ENCODE measurements at places on chromosomes 2 and 18.

GRCh38 chr2:238461491-238461890, 34.8 kb downstream of the ASB1 start:
- no peak for DNase-seq

DNA sequence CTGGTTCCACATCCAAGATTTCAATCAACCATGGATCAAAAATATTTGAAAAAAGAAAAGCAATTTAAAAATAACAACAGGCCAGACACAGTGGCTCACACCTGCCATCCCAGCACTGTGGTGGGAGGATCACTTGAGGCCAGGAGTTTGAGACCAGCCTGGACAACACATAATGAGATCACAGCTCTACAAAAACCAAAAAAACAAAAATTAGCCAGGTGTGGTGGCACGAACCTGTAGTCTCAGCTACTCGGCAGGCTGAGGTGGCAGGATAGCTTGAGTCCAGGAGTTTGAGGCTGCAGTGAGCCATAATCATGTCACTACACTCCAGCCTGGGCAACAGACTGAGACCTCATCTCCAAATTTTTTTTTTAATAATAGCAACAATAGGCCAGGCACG, 13.4 kb upstream of the SPATA3 start:
- no peak for DNase-seq

GRCh38 chr2:46010925-46011490, 286.2 kb upstream of the EPAS1 start:
- DNase-seq, result no peak

DNA sequence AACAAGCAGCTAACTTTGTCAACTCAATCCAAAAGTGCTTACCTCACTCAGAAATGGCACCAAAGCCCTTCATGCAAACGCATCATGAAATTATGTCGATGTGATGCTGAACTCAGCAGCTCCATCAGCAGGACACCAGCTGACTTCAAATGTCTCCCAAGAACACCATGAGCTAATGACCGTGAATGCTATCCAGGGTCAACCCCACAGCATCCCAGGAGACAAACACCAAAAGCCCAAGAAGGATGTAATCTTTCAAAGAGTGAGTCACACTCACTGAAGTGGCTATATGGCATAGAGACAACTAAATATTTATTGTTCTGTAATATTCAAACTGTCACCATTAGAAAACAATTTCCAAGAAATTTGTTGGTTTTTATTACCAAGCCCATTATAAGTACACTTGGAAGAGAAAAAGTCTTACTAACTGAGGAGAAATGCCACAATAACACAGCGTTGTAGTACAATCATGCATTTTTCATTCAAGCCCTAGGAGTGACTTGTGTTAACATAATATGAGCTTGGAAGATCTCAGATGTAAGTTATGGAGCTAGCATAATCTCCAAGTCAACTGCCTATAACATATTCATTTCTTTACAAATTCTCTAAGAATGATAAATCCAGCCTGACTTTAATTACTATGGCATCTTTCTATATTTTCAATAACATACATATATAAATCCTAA, 165.0 kb upstream of the CCDC68 start:
- no peak for DNase-seq

- DNase-seq, result no peak
These were observed at the start of gene CD226 for GRCh38 chr18:69947361-69948133. CD226 (minus strand) TSS chr18:69947873; CDS start chr18:69947406, 467 bp downstream.

DNA sequence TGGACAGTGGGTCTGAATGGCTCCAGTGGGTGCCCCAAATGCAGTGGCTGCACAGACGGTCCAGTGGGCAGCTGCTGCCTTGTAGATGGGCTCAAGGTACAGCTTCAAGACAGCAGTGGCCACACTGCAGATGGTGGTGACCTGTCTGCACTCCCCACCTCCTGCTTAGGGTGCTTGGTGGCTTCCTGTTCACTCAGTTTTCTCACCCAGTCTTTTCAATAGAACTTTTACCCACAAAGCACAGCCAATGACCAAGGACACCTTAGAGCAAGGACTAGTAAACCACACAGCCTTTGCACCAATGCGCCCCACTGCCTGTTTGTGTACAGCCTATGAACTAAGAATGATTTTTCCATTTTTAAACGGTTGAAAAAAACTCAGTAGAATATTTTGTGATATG, 34.9 kb downstream of the MEX3C start:
- no peak for DNase-seq

DNA sequence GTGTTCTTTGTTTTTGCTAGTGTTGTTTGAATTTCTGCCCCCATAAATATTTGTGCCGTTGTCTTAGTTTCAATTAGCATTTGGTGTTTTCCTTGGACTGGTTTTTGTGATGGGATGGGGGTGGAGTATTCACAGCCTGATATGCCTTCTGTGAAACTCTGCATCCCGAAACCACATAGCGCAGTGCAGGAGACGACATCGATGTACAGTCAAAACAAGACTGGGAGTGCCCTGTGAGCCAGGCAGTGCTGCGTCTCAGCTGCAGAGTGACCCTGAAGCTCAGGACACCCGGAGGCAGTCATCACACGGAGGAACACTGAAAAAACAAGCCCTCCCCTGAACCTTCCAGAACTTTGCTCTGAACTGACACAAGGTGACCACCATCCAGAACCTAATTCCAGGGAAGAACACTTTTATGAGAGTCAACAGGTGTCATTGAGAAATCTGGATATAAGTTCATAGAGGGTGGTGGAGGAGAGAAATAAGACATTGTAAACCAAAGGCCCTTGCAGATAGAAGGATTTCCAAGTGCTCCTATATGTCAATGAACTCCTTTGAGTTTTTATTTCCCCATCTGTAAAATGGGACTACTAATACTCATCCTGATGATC, 61.2 kb upstream of the CABLES1 start:
- DNase-seq, result no peak

GRCh38 chr2:97751752-97752151, 38.4 kb downstream of the ZAP70 start:
- DNase-seq, result no peak

- DNase-seq, result no peak
These were observed 300.2 kb downstream of the CELF4 start for GRCh38 chr18:37265382-37265781.

GRCh38 chr18:11909591-11910026, 1.5 kb upstream of the MPPE1 start:
- DNase-seq, result no peak

- DNase-seq, result no peak
These were observed 238.6 kb downstream of the TWIST2 start for GRCh38 chr2:239086325-239087020.

GRCh38 chr2:163732727-163733126, 3.1 kb downstream of the FIGN start:
- DNase-seq, result no peak

GRCh38 chr18:37006742-37007141, 177.8 kb downstream of the KIAA1328 start:
- no peak for DNase-seq

GRCh38 chr2:207390302-207391095, 139.3 kb upstream of the CREB1 start:
- no peak for DNase-seq

DNA sequence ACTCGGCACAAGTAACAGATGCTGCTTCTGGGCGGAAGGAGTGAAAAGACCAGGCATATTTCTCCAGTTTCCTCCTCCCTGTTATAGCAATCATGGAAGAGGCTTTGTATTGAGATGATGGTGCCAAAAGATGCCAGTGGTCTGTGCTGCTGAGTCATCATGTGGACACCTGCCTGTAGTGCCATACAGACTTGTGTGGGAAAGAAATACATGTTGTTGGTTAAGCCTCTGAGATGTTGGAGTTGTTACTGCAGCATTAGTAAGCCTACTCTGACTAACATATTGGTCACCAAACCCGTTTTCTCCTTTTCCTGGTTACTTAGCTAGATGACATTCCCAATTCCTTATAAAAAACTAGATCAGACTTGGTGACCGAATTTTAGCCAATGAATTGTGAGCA, 356.9 kb downstream of the ZNF521 start:
- DNase-seq, result no peak

DNA sequence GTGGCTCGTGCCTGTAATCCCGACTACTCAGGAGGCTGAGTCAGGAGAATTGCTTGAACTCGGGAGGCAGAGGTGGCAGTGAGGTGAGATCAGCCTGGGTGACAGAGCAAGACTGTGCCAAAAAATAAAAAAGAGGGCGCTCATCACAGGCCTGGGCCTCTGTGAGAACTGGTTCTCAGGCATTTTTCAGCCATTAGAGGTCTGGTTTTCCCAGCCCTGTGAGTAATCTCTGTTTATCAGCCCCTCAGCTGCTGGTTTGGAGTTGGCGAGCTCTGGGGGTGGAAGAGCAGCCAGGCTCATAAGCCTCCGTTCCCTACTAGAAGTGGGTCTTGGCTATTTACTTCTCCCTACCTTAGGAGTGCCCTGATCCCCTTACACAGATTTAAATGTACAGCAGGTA, 53.1 kb downstream of the CHRNA1 start:
- no peak for DNase-seq

GRCh38 chr2:204480676-204481075, 64.6 kb upstream of the PARD3B start:
- no peak for DNase-seq

DNA sequence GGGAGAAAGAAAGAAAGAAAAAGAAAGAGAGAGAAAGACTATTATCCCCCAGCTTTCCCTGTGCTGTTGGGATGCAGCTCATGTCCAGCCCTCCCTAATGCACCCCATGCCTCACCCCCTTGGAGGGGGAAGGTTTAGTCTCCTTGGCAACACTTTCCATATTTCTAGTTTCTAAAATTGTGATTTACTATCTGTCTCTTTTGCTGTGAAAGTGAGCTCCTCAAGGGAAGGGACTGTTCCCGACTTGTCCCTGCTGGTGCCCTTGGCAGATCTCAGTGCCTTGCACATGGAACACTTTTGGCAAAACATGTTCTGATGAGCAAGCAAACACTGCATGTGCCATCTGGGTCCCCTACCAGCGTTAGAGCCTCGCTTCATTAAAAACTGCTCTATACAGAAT, 11.7 kb upstream of the NAPG start:
- no peak for DNase-seq

- no peak for DNase-seq
These were observed 65.7 kb downstream of the TRABD2A start for GRCh38 chr2:84815146-84815545.

DNA sequence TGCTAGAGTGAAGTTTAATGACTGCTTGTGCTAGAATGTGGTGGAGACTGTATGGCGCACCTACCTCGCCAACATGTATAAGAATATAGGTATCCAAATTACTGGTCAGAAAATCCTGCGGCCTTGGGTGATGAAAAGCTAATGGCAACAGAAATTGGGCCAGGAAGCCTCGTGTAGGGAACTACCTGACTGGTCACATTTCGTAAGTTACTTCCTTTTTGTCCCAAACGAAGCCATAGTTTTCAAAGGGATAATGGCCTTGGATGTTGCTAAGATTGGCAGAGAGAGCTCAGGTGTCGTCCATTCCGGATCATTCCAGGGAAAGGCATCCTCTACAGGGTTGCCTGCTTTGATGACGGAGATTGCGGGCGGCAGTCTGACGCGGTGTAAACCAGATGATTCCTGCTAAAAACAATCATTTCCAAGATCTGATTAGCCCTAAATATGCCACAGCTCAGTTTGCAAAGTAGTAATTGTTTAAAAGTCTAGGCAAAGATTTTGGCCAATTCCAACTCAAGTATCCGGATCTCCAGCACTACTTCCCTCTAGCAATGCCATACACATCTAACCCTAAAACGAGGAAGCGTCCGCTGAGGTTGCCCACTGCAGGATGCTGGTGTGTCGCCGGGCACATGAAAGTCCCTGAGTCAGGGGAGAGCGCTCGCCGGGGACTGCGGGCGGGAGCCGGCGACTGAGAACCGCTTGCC, 708 bp upstream of the MALT1 start:
- DNase-seq, result no peak

DNA sequence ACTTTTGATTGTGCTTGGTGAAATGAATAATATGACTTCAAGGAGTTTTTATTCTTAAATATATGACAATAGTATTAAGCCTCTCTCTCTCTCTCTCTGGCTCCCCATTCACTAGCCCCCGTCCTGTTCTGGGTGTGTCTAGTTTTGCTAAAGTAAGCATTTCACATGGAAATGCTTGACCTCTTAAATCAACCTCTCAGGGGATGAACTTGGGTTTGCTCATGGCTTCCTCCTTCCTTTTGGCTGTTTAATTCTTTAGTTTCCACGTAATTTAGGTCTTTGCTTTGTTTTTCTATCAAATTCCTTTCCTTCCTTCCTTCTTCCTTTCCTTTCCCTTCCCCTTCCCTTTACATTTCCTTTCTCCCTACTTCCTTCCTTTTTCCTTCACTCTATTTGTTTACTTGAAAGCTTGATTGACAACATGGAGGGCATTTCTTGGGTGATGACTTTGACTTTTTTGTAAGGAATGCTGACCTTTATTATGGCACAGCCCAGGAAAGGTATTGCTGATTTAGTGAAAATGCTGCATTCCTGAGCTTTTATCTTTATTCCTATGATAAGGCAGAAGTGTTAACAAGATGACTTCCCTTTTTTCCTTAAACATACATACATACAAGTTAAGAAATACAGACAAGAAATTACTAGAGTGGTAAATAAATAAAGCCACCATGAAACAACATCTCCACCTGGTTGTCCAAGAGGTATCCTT, 3.6 kb downstream of the DPP4 start:
- DNase-seq, result no peak

- DNase-seq, result peak; percentile 83
These were observed 41.9 kb downstream of the TMEM247 start for GRCh38 chr2:46521215-46521683.

DNA sequence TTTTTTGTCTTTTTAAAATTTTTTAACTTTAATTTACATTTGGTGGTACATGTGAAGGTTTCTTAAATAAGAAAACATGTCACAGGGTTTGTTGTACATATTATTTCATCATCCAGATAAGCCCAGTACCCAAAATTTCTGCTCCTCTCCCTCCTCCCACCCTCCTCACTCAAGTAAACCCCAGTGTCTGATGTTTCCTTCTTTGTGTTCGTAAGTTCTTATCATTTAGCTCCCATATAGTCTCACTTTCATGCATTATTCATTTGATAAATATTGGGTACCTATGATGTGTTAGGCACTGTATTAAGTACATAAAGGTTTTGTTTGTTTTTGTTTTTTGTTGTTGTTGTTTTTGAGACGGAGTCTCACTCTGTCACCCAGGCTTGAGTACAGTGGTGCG, 5.7 kb upstream of the TGIF1 start:
- DNase-seq, result no peak

DNA sequence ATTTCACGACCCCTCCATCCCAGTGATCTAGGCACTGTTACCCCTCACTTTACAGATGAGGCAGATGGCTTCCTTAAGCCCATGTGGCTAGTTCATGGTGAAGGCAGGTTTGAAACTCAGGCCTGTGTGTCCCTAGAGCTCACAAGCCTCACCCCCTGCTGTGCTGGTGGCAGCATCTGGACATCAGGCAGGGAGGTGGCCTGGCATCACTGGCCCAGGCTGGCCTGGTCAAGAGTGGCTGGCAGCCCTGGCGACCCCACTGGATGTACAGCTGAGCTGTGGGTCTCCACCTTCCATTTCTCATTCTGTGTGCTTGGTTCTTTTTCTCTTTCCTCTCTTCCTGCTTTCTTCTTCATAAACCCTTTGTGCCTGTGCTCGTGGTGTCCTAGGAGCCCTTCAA, 56.3 kb downstream of the BOLA3 start:
- DNase-seq, result no peak

GRCh38 chr2:147449323-147449991, 395.4 kb upstream of the ACVR2A start:
- DNase-seq, result no peak

- no peak for DNase-seq
These were observed 2.6 kb downstream of the ADCYAP1 start for GRCh38 chr18:907115-907884.
